DMS79 (cell line): ENCODE measurements at places on chromosomes 1 and 21.
A peak's percentile ranks its signal among the peaks of the same experiment; 100 is the strongest.

DNA sequence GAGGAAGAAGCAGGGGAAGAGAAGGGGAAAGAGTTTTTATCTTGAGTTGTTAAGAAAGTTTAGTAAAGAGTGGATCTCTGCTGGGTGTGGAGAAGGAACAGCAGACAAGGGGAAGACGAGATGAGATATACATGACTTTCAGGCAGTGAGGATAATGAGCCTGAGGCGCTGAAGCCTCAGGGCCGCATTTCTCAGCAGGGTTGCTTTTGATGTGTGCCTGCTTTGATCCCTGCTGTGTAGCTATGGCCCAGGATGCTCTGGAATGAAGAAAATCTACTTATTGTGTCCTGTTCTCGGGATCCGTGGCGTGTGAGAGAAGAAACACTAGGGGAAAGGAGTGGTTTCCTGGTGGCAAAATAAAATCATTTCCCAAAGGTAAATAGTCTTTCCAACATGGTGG lies 15.1 kb upstream of the RPE65 start:
- DNase-seq = no peak

GRCh38 chr1:7103361-7103782 lies 318.1 kb downstream of the CAMTA1 start:
- no peak for DNase-seq

GRCh38 chr1:205325334-205325884 lies 3.9 kb upstream of the NUAK2 start:
- DNase-seq = peak; percentile 48

- DNase-seq = no peak
Measured at GRCh38 chr1:186578325-186579016, 101.8 kb downstream of the PTGS2 start.

DNA sequence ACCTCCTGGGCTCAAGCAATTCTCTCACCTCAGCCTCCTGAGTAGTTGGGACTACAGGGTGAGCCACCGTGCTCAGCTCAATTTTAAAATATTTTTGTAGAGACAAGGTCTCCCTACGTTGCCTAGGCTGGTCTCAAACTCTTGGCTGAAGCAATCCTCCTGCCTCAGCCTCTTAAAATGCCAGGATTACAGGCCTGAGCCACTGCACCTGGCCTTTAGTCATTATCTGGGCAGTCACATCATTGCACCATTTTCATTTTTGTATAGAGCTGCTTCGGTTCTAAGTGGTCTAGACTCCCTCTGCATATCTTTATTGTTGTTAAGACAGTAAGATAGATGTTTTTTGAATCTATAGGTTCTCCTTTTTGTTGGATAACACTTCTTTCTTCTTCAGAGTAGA lies 39.9 kb downstream of the ATF3 start:
- no peak for DNase-seq

DNA sequence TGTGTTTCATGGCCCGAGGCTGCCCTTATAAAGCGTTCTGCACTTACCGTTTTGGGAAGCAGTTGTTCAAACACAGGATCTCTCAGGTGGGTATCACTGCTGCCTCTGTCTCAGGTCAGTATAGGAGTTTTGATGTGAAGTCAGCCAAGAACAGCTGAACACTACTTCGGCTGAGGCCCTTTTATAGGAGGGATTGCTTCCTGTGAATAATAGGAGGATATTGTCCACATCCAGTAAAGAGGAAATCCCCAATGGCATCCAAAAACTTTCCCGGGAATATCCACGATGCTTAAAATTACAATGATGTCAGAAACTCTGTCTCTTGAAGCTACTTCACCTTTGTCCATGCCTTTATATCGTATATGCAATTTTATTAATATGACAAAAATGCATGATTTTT lies at the start of gene SELE:
TSS of gene SELE (minus strand) at position 156 of the 400 bp plus-strand sequence. CDS start 467 bp downstream, outside the sequence.
- no peak for DNase-seq

GRCh38 chr1:173355281-173356031 lies 121.7 kb upstream of the PRDX6 start:
- no peak for DNase-seq

- DNase-seq = no peak
Measured at GRCh38 chr1:210214573-210215409, 17.8 kb upstream of the SERTAD4 start.

- no peak for DNase-seq
Measured at GRCh38 chr1:67766141-67766978, 66.9 kb downstream of the GNG12 start.

- DNase-seq = no peak
Measured at GRCh38 chr21:36103434-36103833, 31.4 kb upstream of the CBR3 start.

GRCh38 chr1:4736254-4736653 lies 81.8 kb downstream of the AJAP1 start:
- no peak for DNase-seq

DNA sequence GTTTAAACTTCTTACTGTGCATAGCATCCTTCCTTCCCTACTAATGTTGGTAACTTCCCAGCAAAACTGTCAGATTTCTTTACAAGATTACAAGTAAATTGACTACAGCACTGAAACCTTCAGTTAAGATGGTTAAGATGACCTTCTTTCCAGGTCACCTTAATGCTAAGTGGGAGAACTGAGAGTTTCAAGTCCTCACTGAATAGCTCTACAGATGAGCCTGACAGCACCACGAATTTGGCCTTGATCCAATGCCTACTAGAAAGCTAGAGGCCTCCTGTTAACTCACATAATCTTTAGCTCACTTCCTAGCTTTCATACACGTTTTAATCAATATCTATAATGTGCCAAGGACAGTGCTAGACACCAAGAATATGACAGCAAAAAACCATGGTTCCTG lies 276.0 kb upstream of the PLD5 start:
- DNase-seq = no peak

DNA sequence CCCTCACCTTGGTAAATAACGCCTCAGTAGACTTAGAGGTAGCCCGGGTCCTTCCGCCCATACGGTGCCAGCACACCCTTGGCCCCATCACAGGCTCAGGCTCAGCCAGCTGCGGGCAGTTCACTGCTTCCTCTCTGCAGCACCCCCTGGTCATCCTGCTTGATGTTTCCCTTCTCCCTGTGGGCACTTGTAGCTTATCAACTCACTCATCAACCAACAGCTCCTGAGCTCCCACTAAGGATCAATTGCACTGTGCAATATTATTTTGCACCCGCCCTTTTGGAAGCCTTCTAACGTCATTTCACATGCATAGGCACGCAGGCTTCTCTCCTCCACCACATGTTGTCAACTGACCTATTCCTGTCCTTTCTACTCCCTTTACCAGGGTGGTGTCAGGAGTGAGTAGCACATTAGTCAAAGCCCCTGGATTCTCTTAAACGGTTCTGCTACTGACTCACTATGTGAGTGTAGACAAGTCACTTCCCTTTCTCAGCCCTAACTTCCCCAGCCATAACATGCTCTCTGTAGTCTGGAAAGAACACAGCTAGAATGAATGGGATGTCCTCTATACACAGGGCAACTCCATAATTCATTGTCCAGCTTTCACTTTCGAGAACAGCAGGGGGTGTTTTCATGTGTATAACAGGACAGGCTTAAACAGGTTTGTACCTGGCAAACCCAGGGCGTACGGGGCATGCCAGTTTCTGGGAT lies 47.1 kb upstream of the IRF2BP2 start:
- DNase-seq = no peak

- DNase-seq = no peak
Measured at GRCh38 chr1:236163463-236164153, 21.3 kb downstream of the GPR137B start.

DNA sequence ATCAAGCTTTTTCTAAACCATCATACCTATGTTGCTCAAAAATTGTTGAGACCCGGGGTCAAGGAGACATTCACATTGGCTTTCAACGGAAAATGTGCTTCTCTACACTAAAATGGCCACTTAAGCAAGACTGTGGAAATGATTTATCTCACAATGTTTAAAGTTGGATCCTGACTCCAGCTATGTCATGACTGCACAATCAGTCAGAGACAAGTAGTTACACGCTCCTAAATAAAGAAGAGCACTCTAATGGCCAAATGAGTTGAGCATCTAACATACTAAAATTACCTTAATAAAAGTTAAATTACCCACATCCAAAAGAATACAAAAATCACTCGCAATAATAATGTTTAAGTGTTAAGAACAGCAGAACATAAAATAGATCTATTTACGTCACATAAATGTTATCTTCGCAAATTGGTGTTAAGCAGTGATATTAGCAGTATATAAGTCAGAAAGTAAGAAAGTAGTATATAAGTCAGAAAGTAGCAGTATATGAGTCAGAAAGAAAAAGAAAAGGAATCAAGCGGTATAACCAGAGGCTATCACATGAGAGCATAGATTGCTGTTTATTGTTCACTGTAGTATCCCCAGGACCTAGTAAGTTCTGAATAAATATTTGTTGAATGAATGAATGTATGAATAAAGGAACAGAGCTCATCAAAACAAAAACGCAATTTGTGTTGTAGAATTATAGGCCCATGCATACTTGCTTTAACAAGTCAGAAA lies 28.4 kb downstream of the ZNF281 start:
- no peak for DNase-seq

DNA sequence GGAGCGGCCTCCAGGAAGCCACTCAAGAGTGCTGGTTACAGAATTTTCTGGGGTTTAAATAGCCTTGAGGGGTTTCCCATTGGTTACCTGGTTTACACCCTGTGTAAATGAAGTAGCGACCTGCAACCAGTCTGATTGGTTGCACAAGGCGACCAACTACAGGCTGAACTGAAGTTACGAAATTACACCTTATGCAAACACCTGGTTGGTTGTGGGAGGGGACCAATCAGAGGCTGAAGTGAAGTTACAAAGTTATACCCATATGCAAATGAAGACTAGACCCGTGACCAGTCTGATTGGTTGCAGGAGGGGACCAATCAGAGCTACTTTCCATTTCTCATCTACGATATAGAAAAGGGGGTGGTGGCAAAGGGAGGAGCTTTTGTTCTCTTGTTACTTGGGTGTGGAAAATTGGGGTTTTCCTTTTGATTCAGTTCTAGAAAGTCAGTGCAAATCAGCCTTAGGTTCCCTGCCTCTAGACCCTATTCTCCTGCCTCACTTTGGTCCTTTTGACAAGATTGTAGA lies 22.2 kb upstream of the C1orf174 start:
- no peak for DNase-seq

- DNase-seq = no peak
Measured at GRCh38 chr1:93925206-93925605, 16.0 kb upstream of the GCLM start.

GRCh38 chr1:10901091-10901890 lies 104.8 kb upstream of the CASZ1 start:
- no peak for DNase-seq

GRCh38 chr1:157056269-157056668 lies 10.7 kb upstream of the ARHGEF11 start:
- DNase-seq = no peak

GRCh38 chr1:90198616-90199332 lies 203.9 kb downstream of the ZNF326 start:
- DNase-seq = no peak

GRCh38 chr21:15695241-15695640 lies 34.5 kb upstream of the USP25 start:
- DNase-seq = no peak

- no peak for DNase-seq
Measured at GRCh38 chr1:5662086-5662743, 330.0 kb downstream of the NPHP4 start.

DNA sequence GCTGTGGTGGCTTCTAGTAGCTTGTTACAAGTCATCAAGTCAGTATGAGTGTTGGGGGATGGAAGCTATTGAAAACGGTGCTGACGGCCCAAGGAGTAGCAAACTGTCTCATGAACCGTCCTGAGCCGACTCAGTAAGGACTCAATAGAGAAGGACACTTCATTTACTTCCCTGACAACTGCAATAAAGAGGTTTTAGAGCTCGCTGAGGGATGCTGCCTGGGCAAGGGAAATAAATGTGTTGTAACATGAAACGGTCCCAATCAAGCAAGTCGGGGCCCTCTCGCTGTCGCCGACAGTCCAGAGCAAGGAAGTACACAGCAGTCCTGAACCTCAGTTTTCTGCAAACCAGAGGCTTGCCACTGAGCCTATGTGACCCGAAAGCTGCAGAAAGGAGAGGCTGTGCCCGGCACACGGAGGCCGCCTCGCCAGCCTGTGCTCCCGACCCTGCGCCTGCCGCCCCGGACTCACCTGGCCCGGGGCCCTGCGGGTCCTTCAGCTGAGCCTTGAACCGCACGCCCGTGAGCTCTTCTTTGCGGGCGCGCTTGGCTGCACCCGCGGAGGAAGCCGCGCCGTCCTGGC lies 423 bp downstream of the URB1 start:
- DNase-seq = no peak

- peak; percentile 29 for DNase-seq
Measured at GRCh38 chr1:186212568-186213224, 162.4 kb downstream of the TPR start.

DNA sequence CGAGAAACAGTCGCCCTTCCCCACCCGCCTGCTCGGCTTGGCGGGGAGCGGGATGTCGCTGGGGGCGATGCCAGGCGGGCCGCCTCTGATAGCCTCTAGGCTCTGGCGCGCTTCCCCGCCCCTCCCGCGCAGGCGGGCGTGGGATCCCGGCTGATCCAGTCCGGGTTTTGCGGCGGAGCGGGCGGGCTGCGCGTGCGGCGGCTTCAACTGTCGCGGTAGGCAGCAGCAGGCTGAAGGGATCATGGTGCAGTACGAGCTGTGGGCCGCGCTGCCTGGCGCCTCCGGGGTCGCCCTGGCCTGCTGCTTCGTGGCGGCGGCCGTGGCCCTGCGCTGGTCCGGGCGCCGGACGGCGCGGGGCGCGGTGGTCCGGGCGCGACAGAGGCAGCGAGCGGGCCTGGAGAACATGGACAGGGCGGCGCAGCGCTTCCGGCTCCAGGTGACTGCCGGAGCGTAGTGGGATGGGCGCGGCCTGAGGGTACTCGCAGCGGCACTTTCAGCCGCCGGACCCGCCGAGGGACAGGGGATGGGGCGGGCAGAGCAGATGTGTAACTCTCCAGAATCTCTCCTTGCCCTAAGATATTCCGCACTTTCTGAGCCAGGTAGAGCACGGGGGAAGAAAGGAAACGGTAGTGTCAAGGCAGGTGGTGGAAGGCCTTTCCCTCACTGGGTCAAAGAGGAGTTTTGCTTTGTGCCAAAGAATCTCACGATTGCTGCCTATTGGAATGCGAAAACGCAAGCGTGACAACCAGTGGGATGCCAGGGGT lies at the start of gene FAAH:
TSS of gene FAAH (plus strand) at position 210 of the 764 bp plus-strand sequence. CDS start at position 242, 32 bp downstream.
- peak; percentile 20 for DNase-seq

- no peak for DNase-seq
Measured at GRCh38 chr1:64155278-64155677, 48.1 kb upstream of the UBE2U start.

GRCh38 chr1:18536356-18536755 lies 55.6 kb downstream of the KLHDC7A start:
- DNase-seq = no peak

GRCh38 chr1:198340139-198340538 lies 183.3 kb downstream of the NEK7 start:
- DNase-seq = no peak

DNA sequence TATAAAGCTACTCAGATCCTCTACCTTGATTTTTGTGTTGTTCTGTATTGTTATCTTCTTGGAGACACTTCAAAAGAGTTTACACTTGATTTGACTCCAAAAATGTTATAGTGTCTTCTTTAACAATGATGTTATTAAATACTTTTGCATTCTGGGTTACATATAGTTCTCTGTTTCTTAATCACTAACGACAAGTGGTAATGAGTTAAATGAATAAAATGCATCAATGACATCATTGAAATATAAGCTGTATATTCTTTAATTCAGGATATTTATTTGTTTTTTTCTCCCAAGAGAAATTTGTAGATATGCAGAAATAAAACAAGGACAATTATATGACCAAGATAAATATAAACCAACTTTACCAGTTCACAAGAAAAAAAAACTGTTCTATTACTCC lies 7.2 kb upstream of the CFHR5 start:
- no peak for DNase-seq
